Kasumi-1 (cell line): ENCODE measurements at places on chromosomes 5 and 9.

DNA sequence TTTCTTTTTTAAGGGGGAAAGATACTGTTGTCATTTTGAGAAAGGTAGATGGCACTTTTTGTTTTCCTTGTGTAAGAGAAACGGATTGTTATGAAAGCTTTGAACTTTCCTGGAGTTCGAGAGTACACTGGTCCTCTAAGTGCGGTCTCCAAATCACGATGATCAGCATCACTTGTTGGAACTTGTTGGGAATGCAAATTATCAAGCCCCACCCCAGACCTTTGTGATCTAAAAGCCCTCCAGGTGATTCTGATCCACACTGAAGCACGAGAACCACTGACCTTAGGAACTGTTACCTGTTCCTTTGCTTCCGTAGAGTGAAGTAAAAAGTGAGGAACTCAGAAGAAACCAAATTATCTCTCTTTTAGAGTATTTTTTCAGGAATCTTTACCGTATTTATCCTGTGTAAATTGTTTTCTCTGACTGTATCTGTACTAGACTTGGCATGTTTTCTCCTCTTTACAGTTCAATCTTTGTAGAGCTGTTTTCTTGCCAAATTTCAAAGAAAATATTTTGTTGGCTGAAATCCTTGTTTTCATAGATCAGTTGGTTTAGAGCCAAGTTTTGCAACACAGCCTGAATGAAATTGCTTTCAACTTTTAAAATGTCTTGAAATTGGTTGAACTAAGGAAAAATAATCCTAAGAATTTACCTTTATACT lies 4.0 kb downstream of the MAT2B start:
- DNase-seq = no peak

DNA sequence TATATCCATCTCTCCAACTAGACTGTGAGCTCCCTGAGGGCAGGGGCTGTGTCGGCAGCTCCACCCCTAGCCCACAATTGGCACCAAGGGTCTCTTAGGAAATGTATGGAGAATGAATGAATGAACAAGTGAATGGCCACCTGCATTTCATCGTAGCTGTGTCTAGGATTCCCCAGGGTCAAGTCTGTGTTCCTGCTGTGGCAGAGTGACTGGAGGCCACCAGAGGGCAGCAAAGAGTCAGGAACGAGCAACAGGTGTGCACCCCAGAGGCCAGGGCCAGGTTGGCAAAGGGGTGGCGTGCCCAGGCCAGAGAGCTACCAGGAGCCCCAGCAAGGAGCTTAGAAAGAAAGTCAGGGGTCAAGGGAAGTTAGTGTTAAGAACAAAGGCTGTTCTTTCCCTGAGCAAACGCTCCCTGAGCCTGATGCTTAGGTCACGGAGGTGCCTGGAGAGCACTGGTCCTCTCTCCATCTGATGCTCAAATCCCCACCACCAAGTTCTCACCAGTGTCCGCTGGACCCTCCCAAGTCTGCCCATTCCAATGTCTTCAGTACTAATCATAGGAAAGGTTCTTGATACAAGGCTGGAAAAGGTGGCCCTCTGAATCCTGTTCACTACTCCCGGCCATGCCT lies 160.7 kb downstream of the PAX5 start:
- DNase-seq = peak; percentile 36

DNA sequence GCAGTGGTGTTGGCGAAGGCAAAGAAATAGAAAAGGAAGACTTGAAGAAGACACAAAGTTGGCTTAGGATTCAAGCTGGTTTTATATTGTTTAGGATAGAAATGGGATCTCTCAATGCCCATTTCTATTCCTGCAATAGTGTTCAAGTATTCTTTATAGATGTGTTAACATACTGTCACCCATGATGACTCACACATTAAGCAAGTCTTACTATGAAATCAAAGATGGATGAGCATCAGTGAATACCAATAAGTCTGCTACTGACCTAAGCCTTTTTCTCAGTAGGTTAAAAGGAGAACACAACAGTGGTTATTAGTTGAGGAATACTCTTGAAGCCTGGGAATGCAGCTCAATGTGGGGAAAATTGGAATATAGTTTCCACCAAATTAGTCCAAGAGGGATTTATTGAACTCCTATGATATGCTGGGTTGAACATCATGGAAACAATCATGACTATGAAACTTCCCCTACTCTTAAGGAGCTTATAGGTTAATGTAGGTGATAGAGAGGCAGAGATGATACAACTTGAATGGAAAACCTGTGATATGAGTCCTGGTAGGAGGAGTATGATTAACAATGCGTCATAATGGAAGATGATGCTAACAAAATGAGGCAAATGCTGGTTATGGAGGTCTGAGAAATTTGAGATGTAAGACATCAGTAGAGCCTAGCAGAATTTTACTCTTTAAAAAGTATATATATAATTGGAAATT lies 417.1 kb upstream of the DAP start:
- no peak for DNase-seq

- no peak for DNase-seq
Measured at GRCh38 chr5:154782326-154782725, 27.1 kb downstream of the LARP1 start.

GRCh38 chr5:37495210-37495609 lies 116.1 kb downstream of the WDR70 start:
- DNase-seq = peak; percentile 40

DNA sequence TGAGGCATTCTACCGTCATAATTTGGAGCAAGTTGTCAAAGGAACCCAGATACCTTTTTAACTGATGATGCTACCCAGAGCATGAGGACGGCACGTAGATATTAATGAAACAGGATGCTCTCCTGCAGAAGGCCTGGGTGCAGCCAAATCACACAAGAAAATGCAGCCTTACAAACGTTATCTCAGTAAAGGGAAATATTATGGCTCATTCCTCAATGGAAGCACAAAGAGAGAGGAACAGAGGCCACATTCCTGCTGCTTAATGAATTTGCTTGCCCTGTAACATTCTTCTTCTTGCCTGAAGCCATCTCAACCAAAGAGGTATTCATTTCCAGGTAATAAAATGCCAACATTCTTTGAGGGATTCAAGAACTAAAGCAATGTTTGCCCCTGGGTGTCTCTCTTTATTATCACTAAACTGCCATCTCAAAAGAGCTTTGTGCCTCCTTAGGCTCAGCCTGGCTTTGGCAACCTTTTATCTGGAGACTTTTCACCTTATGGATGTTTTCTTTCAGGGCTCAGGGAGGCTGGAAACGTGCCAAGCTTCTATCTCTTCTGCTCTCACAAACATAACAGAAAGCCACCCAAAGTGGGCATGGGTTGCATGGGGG lies 92.9 kb downstream of the TNC start:
- DNase-seq = no peak

GRCh38 chr5:103211576-103212561 lies 46.7 kb upstream of the MACIR start:
- peak; percentile 65 for DNase-seq
